Cardiac septum (tissue), 1 donor: ENCODE measurements at places on chromosomes 13 and 19. TPM values are rescaled to one million over a fixed set of nuclear protein-coding genes. Genes with fewer than 3 reads are reported as not detected.

Gene SIGLEC8
- total RNA-seq, result not detected

Gene SEMA6B
- total RNA-seq, result 7.2 TPM

GRCh38 chr19:7833225-7834099 lies 3.4 kb downstream of the EVI5L start:
- no peak for DNase-seq

GRCh38 chr19:29583196-29583999 lies 22.7 kb upstream of the POP4 start:
- DNase-seq, result peak; percentile 44

GRCh38 chr13:46621792-46622629 lies 69.0 kb downstream of the LRCH1 start:
- no peak for DNase-seq

DNA sequence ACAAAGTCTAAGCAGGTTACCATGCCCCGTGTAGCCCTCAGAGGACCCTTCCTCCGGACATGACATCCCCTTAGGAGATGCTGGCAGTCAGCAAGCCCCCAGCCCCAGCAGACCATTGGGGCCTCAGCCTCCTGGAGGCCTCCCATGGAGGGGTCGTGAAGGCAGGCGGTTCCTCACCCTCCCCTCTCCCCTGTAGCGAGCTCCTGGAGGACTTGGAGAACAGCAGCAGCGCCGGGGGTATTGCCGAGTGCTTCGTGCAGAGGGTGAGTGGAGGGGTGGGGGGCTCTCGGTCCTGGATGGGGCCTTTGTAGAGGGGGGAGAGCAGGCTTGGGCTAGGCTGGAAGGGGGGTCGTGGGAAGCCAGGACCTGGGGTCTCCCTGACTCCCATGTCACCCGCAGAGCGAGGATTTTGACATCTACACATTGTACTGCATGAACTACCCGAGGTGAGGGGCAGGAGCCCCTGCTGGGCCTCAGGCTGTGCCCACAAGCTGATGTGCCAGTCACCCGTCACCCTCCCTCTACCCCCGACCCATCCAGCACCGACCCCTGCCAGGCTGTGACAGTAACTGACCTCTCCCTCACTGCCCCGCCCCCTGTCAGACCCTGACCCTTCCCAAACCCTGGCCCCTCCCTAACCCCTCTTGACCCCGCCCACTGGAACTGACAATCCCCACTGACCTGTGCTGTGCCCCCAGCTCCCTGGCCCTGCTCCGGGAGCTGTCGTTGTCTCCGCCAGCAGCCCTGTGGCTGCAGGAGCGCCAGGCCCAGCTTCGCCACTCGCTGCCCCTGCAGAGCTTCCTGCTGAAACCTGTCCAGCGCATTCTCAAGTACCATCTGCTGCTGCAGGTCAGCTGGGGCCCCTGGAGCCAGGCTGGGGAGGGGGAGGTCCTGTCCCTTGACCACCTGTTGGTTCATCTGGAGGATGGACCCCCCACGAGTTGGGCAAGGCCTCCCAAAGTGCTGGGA lies 4.0 kb downstream of the PLEKHG2 start:
- no peak for DNase-seq

- DNase-seq, result no peak
These were observed 9.6 kb downstream of the ABHD13 start for GRCh38 chr13:108227651-108228272.

DNA sequence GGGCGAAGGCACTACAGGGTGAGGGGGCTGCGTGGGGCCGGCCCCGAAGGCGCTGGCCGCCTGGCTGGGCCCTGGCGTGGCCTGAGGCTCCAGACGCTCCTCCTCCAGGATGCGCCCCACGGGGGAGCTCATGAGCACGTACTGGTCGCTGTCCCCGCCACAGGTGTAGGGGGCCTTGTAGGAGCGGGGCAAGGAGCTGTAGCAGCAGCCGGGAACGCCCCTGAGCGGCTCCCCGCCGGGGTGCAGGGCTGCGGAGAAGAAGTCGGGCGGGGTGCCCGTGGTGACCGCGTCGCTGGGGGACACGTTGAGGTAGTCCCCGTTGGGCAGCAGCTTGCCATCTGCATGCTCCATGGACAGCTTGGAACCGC lies 3.0 kb downstream of the IRS2 start:
- no peak for DNase-seq

GRCh38 chr19:32404933-32405430 lies 588 bp upstream of the DPY19L3 start:
- peak; percentile 79 for DNase-seq
